ENCODE measurements at places on chromosomes 4 and X.

DNA sequence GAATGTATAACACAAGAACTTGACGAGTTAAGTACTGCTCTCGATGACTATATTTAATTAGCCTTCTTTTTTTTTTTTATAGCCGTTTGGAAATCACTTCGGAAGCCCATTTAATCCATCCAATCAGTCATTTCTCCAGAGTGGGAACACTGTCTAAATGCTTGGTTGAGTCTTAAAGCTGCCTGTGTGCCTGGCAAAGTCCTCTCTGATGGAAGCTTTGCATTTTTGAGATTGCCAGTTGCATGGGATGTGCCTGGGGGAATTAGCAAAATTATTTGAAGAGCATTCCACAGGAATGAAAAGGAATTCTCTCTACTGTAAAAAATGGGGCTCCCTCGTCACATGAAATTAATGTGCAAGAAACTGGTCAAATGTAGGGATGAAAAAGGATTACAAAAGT lies 398.8 kb upstream of the RPS6KA3 start:
- no peak for DNase-seq

- no peak for DNase-seq
Observed at GRCh38 chrX:55778322-55778721, 60.8 kb downstream of the RRAGB start.

DNA sequence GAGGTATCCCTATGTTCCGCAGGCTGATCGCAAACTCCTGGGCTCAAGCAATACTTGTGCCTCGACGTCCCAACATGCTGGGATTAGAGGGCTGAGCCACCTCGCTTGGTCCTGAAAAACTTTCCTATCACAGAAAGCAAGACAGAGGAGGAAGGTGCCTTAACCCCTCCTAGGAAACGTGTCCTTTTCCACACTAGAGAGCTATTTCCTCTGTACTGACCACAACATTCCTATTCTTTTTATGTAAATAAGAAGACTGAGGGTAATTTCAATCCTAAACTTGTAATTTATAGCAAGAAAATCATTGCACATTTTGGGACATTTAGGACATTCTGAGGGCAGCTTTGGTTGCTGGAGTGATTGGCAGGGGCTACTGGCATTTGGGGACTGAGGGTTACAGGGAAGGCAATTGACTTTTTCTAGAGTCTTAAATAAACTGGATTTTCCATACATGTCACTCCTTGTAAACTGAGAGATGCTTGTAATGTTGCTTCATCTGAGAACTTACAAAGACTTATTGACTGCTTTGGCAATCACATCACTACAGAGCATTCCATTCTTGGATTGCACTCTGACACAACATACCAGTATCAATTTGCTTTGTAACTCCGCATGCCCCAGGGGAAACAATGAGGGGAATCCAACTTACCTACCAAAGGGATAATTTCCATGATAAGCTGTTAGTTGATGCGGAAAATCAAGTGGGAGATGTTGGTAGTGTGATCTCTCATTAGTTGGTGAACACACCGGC lies 15.6 kb downstream of the XAGE3 start:
- no peak for DNase-seq

DNA sequence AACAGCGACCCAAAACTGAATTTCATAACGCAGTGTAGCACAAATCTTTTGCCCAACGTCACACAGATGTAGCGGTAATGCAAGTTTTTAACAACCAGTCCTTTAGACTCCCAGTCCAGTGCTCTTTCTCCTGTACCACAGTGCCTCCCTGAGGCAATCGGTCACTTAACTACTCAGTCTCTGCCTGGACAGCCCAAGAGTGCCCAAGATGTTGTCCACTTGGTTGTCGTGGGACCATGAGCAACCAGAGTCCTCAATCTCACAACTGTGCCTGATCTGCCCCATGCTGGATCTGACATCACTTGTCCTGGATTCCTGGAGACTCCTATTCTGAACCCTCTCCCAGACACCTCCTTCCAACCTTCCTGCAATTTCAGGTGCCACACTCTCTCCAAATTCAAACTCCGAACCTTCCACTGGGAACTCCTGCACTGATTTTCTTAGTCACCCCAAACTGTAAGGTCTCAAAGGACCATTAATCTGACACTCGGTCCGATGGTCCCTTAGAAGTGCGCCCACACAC lies 702 bp downstream of the MMGT1 start:
- DNase-seq, result no peak

GRCh38 chr4:5823542-5824211 lies 69.2 kb downstream of the CRMP1 start:
- DNase-seq, result no peak

DNA sequence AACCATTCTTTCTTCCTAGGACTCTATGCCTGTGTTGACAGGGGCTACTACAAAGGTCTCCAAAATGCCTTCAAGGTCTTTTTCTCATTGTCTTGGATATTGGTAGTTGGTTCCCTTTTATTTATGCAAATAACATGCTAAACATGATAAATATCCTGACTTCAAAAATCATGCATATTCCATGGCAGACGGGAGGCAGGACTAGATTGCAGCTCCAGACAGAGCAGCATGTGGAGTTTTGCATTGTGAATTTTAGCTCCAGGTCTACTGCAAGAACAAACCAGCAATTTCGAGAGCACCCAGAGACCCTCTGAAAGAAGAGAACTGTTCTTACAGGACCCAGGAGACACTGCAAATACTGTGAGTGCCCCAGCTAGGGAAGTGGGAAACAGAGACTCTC lies 254.9 kb downstream of the RCHY1 start:
- DNase-seq, result no peak

DNA sequence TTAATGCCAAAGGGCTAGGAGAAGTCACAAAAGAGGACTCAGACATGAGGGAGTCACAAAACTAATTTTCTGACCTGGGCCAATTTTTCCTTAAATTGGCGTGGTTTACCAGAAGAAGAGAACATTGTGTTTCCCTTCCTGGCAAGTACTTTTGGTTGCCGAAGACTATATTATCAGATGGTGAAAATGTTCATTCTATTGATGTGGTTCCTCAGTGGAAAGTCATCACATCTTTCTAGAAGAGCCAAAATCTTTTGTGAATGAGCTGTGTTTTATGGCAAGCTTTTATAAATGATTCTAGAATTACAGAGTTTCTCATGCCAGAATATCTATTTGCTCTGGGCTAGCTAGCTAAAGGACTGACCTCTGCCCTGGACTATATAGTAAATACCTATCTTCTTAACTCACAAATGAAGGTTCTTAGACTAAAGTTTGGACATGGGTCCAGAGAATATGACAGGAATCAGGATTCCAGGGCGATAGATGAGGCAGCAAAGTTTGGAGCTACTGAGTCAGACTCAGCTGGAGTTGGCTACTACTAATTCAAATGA lies 288.9 kb downstream of the IL1RAPL2 start:
- no peak for DNase-seq

DNA sequence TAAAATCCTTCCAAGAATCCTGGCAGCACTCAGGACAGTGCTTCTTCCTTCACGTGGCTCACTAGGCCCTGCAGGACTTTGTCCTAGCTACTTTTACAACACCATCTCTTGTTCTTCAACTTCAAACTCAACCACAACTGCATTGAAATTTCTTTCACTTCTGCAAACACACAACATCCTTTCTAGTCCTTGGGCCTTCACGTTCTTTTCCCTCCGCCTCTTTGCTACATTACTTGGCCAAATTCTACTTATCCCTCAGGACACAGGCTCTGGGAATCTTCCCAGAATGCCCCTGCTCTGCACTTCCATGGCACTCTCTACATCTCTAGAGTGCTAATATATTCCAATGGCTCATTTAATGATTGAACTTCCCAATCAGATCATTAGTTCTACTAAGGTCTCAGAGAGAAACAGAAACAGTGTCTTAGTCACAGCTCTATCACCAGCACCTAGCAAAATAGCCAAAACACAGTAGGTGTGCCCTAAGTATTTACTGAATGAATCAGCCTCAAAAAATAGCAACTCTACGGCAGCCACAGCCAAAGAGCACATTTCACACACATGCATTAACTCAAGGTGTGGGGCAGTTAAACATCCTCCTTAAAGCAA lies 73.3 kb downstream of the MANBA start:
- no peak for DNase-seq

GRCh38 chrX:9269134-9269533 lies 195.7 kb upstream of the TBL1X start:
- no peak for DNase-seq

GRCh38 chrX:683576-683975 lies 53.0 kb downstream of the SHOX start:
- DNase-seq, result no peak

DNA sequence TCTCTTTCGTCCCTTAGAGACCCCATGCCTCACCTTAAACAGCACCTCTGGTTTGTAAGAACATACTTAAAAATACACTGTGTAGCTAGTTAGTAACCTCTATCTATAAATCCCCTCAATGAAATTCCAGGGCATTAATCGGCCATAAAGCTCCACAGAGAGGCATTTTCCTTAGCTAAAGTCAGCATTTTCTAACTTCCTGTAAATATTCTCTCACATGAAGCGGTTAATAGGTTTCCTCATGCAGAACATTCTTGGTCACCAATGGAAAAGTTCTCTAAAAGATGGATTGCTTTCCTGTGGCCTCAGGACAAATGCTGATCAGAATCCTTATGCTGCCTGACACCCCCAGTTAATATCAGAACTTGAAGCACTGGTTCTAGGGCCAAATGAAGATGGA lies 248.6 kb upstream of the BOD1L1 start:
- no peak for DNase-seq

- DNase-seq, result no peak
Observed at GRCh38 chr4:178693816-178694215, 1251.6 kb upstream of the AGA start.

- DNase-seq, result no peak
Observed at GRCh38 chr4:40718586-40718985, 31.2 kb upstream of the NSUN7 start.

- DNase-seq, result no peak
Observed at GRCh38 chr4:137635108-137635507, 102.8 kb upstream of the PCDH18 start.

- DNase-seq, result peak; percentile 65
Observed at GRCh38 chr4:3879681-3880614, 113.8 kb downstream of the ADRA2C start.

DNA sequence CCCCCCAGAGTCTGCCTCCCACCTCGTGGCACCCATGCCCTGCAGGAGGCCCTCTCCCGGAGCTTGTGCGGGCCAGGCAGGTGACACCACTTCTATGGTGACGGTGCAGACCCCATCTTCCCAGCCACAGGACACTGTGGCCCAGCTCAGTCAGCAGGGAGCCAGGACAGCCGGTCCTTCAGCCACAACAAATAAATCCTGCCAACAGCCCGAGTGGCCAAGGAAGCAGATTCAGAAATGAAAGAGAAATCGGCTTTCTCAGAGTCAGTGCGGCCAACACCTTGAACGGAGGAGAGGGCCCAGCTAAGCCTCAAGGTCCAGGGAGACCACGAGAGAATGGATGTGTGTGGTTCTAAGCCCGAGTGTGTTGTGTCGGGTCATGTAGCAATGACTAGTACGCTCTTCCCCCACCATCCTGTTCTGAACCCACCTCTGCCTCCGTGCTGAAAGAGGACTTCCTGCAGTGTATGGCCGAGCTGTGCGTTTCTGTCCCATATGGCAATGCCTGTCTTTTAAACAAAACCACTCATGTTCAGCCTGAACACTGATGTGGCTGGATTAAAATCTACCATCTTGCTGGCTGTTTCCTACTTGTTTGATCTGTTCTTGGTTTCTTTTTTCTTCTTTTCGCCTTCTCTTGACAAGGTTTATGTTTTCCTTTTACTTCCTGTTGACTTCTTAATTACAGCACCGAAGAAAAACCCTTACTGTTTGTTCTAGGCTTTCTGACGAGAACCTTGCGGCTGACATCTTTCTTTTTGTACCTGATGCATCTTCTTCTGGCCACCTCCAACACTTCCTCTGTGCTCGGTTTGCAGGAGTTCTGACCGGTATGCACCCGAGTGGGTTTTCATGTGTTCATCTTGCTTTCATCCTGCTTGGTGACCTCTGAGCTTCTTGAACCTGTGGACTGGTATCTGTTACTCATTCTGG lies 53.1 kb downstream of the GAK start:
- DNase-seq, result no peak

DNA sequence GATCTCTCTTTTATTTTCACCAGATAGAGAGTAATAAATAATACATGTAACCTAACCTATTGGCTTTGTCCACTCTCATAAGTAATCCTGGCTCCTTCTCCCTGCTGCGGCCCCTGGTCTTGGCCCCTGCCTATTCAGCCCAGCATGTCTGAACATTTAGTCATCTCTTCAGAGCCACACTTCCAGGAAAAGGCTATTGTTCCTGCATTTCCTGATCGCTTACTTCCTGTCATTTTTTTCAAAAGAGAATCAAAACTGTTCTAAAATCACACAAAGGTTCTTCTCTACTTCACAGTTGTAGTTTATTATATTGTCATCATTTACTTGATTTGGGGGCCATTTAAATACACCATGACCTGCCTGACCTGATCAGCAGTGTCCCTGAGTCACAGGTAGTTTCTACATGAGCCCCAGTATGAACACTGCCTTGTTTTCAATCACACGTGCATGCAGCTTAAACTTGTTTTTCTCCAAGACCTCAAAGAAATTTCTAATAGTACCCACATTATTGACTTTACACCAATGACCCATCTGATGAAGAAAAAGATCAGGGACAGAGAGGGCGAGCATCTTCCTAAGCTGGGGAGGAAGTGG lies 47.4 kb upstream of the KDR start:
- no peak for DNase-seq

GRCh38 chr4:47104986-47105385 lies 73.6 kb downstream of the GABRB1 start:
- no peak for DNase-seq

- no peak for DNase-seq
Observed at GRCh38 chr4:78644744-78645330, 93.3 kb downstream of the ANXA3 start.

GRCh38 chr4:122481766-122482405 lies 25.4 kb upstream of the IL2 start:
- no peak for DNase-seq

GRCh38 chr4:2064276-2064991 lies 5.3 kb downstream of the NAT8L start:
- no peak for DNase-seq

GRCh38 chr4:185304541-185304940 lies 91.2 kb downstream of the LRP2BP start:
- no peak for DNase-seq

DNA sequence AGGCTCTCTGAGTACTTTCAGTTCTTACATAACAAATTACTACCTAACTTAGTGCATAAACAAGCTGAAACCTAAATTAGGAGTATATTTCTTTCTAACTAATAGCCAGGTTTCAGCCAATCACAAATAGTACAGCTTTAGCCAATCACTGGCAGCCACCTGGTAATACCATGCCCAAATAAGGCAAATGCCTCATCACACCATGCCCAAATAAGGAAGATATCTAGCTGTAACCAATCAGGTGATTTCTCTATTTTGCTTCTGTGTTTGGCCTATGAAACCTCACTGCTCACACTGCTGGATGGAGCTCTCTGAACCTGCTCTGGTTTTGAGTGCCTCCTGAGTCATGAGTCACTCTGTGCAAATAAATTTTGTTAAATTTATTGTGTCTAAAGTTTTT lies 113.5 kb downstream of the DDIT4L start:
- DNase-seq, result no peak
